Coronary artery (tissue), 2 donors: ENCODE measurements at places on chromosomes 4 and X.

GRCh38 chr4:139625482-139625881 is 40.1 kb upstream of the MGST2 start:
- no peak for DNase-seq

- DNase-seq: no peak
These were observed 14.0 kb downstream of the TAPT1 start for GRCh38 chr4:16212138-16212782.

GRCh38 chr4:83219344-83220331 is 65.0 kb downstream of the COQ2 start:
- no peak for DNase-seq

DNA sequence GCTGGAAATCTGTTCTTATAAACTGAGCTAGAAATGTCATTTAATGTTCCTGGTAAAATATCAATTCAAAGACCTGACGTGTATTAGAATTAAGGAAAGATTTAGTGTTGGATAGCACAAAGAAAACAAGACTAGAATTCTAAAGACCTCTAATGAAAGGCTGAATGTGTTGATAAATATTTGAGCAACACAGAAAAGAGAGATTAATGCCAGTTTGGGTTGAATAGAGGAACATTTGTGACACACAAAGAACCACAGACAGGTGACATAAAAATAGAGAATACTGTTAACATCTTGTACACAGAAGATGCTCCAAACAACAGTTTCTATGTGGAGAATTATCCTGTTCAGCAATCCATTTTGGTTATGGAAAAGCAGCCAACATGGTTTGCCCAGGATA is 222.1 kb upstream of the GALNT7 start:
- DNase-seq: no peak

GRCh38 chr4:99651811-99652485 is 5.7 kb downstream of the C4orf54 start:
- no peak for DNase-seq

DNA sequence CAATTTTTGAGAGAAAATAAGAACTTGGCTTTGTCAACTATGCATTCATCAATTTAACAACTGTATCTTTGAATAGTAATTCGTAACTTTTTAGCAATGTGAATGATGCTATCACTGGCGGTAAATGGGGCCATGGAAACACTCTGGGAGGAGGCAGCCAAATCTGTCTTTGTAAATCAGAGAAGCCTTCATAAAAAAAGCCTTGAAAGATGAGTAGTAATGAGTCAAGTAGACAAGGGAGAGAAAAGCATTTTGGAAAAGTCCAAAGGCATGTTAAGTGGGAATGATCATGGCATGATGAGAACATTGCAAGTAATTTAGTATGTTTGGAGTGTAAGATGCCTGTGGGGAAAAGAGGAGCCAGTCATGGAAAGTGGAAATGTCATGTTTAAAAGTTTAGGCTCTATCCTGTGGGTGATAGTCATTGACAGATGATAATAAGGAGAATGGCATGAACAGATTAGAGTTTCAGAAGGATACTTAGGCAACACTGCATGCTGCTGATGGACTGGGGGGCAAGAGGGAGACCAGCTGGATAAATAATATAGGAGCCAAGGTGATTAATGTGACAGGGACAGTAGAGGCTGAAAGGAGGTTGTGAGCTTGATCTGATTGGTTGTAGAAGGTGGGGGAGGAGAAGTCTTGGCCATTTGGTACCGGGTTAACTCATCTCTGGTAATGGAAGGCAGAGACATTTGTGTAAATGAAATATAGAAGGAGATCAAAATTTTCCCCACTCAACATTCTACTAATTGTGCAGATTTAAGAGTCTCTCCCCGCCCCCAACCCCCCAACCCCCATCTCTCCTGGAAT is 16.3 kb downstream of the SPRY1 start:
- DNase-seq: no peak

- no peak for DNase-seq
These were observed 58.2 kb upstream of the DKK2 start for GRCh38 chr4:107094332-107094731.

- DNase-seq: no peak
These were observed 492.9 kb downstream of the INPP4B start for GRCh38 chr4:142353149-142353738.

DNA sequence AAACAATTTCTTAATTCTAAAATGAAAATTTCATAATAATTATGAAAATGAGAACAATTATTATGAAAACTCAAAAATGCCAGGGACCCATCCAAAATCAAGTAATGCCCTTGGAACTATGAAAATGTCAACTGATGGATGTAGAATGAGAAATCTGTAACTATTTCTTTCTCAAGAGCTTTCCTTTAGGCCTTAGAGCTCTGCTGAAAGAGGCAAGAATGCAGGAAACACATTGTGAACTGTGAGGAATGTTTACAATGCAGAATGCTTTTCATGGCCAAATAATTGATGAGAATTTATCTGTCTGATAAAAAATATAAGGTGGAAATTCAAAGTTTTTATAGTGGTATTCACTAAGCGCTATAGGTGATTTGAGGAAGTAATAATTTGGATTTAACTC is 207.1 kb upstream of the PCDH18 start:
- no peak for DNase-seq

DNA sequence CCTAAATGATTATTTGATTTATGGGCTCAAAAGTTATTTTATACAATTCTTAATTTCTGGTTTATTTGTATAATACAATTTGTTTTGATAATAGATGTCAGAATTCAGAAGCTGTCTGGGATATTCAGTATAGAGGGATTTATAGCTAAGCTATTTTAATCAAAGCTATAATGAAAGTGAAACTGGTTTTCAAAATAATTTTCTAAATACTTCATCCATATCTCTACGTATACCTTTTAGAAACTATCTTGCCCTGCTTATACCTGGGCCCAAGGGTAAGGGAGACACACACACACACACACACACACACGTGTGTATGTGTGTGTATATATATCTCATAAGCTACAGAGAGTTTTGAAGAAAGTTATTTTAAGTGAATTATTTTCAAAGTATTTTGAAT is 2.9 kb downstream of the TMEM131L start:
- no peak for DNase-seq

DNA sequence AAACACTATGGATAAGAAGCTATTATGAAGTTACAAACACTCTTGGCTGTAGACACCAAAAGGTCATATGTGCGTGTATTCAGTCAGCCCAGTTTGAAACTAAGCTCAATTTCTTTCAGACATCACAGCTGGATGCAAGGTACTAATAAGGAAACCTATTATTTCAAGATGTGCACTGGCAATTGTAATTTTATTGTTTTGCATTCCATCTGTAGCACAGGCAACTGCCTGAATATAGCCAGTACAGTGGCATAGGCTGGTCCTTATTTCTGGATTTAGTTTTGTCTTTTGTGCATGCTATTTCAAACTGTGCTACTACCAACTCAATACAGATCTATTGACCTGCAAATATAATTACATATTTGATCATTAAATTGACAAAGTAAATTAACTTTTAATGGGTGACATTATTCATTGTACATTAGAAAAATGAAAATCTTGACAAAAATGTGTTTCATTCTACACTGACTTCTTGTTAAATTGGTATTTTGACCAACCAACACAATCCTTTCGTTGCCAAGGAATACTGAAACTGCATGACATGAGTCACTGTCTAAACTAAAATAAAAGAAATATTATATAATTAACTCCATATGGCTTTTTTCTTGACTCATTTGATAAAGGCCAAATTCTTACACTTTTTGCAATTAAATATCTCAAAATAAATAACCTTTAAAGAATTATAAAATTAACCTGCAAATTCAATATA is 594.3 kb upstream of the ADGRL3 start:
- DNase-seq: no peak

DNA sequence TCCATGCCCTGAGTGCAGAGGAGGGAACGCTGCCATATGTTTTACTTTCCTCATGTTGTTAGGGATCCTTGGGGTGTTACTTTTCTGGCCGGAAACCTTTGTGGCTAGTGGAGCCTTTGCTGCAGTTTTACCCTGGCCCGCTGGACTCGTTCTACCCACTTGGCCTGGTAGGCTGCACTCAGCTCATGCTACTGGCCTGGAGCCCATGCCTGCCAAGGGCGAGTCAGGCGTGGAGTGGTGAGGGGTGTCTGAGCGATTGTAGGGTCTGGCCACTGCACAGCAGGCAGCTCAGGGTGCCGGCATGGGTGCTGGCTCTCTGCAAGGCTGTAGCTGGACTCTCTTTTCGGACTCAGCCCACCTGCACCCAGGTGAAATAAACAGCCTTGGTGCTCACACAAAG is 41.4 kb upstream of the IL9R start:
- no peak for DNase-seq
